Breast epithelium (tissue), 4 donors: ENCODE measurements at places on chromosomes 12 and 14. TPM values are rescaled to one million over a fixed set of nuclear protein-coding genes. Genes with fewer than 3 reads are reported as not detected.
A peak's percentile ranks its signal among the peaks of the same experiment; 100 is the strongest.

DNA sequence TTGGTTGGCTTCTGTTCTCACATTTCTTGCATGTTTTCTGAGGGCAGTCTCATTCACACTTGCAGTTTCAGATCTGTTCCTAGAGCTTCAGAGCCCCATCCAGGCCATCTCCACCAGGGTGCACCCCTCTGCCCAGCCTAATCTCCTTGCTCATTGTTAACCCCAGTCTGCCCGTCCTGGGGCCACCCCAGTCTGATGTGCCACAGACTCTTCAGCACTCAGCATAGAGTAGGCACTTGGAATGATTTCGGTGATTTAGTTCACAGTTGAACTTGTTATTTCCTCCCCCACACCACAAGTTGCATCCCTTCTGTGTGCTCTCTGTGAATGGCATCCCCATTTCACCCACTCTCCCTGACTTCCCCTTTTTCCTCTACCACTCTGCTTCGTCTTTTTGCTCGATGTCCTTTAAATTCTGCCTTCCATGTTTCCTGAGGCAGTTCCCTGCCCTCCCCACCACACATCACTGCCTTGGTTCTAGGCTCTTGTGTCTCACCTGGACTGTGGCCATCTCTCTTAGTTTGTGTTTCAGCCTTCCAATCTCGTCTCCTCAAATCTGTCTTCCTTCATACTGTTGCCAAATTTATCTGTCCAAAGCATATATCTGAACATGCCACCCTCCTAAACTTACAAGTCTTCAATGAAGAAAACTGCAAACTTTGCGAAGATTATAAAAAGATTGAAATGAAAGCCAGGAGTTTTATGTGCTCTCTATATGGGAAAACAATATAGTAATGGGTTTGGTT, 41.5 kb downstream of the ANO6 start:
- H3K27ac ChIP-seq, result no peak overlapping the region
- DNase-seq, result no peak
- H3K4me1 ChIP-seq, result no peaks in the 10 kb centered on the region
- no peak overlapping the region for H3K4me3 ChIP-seq
- no peaks in the 10 kb centered on the region for H3K36me3 ChIP-seq
- no peaks in the 10 kb centered on the region for H3K27me3 ChIP-seq

GRCh38 chr12:11542599-11542998, 106.9 kb upstream of the ETV6 start:
- no peak for DNase-seq
- no peak overlapping the region for H3K4me3 ChIP-seq
- no peaks in the 10 kb centered on the region for H3K4me1 ChIP-seq

DNA sequence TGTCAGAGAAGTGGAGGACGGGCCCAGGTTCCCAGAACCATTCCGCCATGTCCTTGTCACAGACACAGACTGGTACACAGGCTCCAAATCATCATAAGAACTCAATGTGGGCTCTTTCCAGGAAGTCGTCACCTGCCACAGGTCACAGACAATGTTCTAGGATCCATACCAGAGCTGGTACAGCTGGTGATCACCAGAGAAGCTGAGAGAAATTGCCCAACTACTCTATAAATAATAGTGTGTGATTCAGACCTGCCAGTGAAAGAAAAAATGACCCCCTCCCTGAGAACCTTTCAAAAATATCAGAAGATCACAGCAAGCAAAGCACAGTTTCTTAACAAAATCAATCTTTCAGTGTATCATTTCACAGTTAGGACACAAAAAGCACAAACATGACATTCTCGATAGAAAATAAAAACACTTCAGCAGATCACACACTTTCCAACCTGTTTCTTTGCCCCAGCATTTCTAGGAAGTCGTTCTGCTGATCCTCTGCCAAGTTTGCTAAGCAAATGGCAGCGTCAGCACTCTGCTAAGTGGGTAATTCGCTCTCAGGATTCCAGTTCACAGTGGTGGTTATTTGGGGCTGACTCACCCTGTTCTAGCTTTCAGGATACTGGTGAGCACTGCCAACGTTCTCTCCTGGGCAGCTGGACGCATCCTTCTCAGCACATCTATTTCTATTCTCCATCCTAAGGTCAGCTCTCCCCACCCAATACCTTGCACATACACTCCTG, 223.3 kb upstream of the SFSWAP start:
- no peak overlapping the region for H3K4me3 ChIP-seq
- no peaks in the 10 kb centered on the region for H3K27me3 ChIP-seq
- no peak for DNase-seq
- no peaks in the 10 kb centered on the region for H3K36me3 ChIP-seq

DNA sequence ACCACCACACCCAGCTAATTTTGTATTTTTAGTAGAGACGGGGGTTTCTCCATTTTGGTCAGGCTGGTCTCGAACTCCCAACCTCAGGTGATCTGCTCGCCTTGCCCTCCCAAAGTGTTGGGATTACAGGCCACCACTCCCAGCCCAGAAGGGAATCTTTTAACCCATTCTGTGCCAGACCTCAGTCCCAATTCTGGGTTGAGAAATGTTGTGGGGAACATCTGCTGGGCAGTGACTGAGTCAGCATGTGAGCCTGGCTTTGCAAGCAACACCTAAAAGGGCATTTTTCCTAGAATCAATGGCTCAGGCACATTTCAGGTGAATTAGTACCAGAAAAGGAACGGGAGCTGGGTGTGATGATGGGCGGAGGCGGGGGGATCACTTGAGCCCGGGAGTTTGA, 7.6 kb upstream of the SPATS2 start:
- DNase-seq, result no peak
- no peaks in the 10 kb centered on the region for H3K27me3 ChIP-seq
- H3K36me3 ChIP-seq, result no peaks in the 10 kb centered on the region
- no peak overlapping the region for H3K27ac ChIP-seq
- H3K4me3 ChIP-seq, result no peak overlapping the region

- no peak overlapping the region for H3K27ac ChIP-seq
- no peak for DNase-seq
- no peaks in the 10 kb centered on the region for H3K27me3 ChIP-seq
- H3K36me3 ChIP-seq, result no peaks in the 10 kb centered on the region
Observed at GRCh38 chr14:22549981-22550673, 38.9 kb downstream of the DAD1 start.

GRCh38 chr12:124740691-124741137, 123.0 kb downstream of the SCARB1 start:
- no peak for DNase-seq
- H3K4me1 ChIP-seq, result peaks cover 18% of the 10 kb centered on the region
- H3K27me3 ChIP-seq, result no peaks in the 10 kb centered on the region
- no peaks in the 10 kb centered on the region for H3K36me3 ChIP-seq
- H3K4me3 ChIP-seq, result no peak overlapping the region

DNA sequence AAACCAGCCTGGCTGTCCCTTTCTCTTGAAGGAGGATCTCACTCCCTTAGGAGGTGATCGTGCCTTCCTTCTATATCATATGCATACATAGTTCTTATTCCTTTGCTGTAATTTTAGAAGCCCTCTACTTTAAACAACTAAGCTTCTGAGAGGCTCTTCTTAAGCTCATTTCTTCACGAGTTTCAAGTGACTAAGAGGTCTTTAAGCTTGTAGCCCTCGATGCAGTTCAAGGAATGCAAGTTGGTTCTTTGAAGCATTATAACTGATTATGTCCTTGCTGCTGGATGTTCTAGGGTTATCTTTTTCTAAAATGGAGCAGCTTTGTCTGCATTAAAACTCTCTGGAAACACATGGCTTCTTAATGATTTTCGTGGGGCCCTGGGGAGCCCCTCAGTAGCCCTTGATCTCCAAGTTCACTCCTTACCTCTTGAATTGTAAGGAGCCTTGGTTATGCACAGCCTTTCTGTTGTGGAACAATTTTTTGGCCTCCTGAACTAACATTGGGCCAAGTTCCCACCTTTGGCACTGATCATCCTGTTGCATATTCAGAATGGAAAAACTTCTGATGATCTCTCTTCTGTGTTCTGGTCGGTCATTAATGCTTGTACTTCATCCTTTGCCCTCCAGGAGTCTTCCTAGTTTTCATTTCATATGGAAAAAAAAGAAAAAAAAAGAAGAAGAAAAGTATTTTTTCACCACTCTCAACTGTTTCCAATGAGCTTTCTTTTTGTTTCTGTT, 12.6 kb downstream of the RASSF8 start:
- no peak for DNase-seq
- no peak overlapping the region for H3K27ac ChIP-seq
- no peaks in the 10 kb centered on the region for H3K27me3 ChIP-seq

- H3K27me3 ChIP-seq, result no peaks in the 10 kb centered on the region
- DNase-seq, result no peak
- H3K4me1 ChIP-seq, result peaks cover 4% of the 10 kb centered on the region
- no peaks in the 10 kb centered on the region for H3K36me3 ChIP-seq
- H3K27ac ChIP-seq, result peak within 1 kb of the TSS; percentile 98
Observed at GRCh38 chr12:124566997-124567672, at the start of gene NCOR2. NCOR2 (minus strand) TSS chr12:124567612; CDS start chr12:124495251, 72,361 bp downstream.

DNA sequence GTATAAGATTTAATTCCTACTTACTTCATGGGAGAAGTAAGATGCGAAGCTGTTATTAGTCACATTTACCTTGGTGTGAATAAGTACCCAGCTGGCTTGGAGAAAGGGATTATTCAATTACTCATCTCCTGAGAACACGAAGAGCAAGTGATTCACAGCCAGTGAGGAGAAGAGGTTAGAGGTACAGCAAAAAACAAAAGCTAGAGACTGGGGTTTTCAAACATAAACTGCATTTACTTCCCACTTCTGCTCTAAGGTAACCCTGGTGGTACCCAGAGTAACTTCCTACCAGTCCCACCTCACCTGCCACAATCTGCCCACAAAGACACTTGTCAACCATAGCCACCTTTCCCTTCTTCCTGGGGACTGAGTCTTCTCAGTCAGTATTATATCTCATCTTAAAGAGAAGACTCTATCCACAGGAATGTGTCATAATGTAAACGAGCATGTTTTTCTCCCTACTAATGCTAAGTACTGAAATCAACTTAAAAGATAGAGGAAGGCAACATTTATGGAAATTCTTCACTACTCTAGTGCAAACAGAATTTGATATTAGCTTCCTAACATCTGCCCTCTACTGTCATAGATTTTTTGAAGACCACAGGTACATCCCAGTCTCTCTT, 6.0 kb upstream of the IL22 start:
- no peak overlapping the region for H3K27ac ChIP-seq
- H3K27me3 ChIP-seq, result no peaks in the 10 kb centered on the region
- H3K4me3 ChIP-seq, result no peak overlapping the region
- H3K4me1 ChIP-seq, result no peaks in the 10 kb centered on the region

DNA sequence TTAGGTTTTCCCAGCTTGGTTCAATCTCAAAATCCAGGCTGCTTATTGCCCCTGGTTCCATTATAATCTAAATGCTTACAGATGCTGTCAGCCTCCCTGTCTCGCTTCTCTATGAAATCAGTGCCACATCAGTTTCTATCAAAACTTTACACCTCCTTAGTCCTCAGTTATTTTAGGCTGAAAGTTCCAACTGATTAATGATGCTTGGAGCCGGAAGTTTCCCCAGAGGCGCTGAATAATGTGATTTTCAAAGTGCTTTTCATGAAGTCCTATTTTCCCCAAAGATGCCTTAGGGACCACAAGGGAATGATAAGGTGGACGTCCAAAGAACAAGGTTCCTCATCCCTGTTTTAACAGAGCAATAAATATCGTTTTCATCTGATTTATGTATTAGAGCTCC, 262.4 kb upstream of the RMST start:
- H3K4me1 ChIP-seq, result no peaks in the 10 kb centered on the region
- no peaks in the 10 kb centered on the region for H3K36me3 ChIP-seq
- no peak overlapping the region for H3K27ac ChIP-seq
- no peak for DNase-seq

GRCh38 chr12:14390870-14391530, 25.5 kb downstream of the ATF7IP start:
- DNase-seq, result no peak
- H3K27ac ChIP-seq, result peak overlapping the region; percentile 40
- no peaks in the 10 kb centered on the region for H3K27me3 ChIP-seq
- H3K4me1 ChIP-seq, result no peaks in the 10 kb centered on the region

The ADCY4 gene
- total RNA-seq, result 13.8 TPM

The RERG gene
- total RNA-seq, result 16.3 TPM

The TBX3 gene
- 115 TPM for total RNA-seq
